ENCODE measurements at places on chromosomes 7 and 10.

GRCh38 chr7:33821970-33822369 lies 83.4 kb upstream of the BMPER start:
- DNase-seq, result no peak

DNA sequence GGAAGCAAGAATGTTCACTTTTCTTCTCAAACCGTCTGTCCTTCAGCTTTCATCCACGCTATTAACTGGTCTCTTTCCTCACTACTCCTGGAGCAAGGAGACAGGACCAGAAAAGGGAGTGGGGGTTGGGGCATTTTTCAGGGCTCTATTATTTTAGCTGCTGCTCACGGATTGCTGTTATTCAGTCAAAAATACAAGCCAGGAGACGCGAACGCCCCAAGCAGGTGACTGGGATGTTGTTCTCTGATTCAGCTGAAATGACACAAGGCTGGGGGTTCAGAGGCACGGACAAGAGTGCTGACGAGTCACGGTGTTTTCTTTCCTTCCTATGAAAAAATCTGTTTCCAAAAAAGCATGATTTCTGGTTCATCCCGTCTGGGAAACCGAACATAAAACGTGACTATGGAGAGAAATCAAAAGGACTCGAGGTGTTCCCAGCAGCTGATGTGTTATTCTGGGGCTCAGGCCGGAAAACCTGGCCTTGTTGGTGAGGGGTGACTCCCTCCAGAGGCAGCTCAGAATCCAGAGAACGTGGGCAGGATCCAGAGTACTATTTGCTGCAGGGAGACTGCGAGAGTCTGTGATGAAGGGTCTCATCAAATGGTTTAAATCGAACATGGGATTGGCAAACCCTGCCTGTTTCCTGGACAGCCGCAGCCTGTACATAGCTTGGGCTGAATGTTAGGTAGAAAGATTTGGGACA lies 3.5 kb upstream of the INHBA start:
- no peak for DNase-seq

- no peak for DNase-seq
Observed at GRCh38 chr7:100888988-100889750, at the start of gene UFSP1. Gene UFSP1, minus strand, starts transcription at chr7:100889715. Its CDS starts 444 bp downstream, at chr7:100889271.

DNA sequence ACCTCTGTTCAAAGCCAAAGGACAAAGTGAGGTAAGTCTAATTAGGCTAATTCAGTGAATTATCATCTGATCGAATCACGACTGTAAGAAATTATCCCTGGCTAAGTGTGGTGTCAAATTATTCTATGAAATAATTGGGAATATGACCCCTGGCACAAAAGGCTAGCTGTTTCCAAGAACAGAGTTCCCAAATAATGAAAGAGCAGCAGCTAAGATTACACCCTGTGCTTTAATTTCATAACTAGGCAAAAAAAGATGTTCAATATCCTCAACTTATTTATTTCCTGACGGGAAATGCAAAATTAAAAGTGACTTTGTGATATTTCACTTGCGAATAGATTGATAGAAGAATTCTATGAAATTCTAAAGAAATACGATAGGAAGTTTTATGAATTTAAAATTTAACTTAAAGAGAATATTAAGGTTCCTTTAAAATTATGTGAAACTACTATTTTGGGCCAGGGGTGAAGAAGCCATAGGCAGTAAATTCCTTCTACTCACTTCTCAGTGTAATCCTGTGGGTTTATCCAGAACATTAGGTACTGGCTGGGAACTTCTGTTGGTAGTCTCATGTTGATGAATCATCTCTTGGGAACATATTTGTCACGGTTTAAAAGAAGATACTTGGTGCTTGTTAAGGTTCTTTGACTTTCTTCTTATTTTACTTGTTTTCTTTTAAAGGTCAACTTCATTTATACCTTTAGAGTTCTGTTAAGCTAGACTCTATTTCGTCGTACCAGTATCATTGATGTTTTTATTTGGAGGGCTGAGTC lies 148.5 kb downstream of the POLR1F start:
- peak; percentile 63 for DNase-seq

GRCh38 chr10:79176052-79176501 lies 107.3 kb downstream of the ZMIZ1 start:
- DNase-seq, result no peak

GRCh38 chr7:151312831-151313809 lies 28.5 kb upstream of the NUB1 start:
- DNase-seq, result no peak

DNA sequence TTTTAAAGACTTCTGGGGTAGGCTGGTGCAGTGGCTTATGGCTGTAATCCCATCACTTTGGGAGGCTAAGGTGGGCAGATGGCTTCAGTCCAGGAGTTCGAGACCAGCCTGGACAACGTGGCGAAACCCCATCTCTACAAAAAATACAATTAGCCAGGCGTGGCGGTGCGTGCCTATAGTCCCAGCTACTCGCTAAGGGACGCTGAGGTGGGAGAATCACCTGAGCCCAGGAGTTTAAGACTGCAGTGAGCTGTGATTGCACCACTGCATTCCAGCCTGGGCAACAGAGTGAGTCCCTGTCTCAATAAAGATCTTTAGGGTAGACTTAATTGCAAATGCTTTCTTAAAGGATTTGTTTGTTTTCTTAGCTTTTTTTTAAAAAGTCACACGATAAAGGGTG lies 29.3 kb downstream of the PTPN12 start:
- DNase-seq, result no peak

DNA sequence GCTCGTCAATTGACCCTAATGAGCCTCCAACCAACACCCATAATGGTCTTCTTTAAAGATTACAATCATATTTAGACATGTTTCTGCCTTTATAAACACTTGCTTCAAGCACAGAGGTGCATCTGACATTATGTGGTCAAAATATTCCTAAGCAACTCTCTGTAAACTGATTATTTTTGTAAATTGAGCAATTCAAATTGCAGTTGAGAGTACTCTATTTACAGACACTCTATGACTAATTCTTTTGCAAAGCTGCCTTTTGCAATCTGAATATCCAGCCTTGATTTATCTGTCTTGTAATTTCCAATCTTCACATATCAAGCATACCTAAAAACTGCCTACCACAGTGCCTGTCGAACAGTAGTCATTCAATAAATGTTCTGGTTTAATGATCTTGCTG lies 112.0 kb downstream of the PDE1C start:
- no peak for DNase-seq

DNA sequence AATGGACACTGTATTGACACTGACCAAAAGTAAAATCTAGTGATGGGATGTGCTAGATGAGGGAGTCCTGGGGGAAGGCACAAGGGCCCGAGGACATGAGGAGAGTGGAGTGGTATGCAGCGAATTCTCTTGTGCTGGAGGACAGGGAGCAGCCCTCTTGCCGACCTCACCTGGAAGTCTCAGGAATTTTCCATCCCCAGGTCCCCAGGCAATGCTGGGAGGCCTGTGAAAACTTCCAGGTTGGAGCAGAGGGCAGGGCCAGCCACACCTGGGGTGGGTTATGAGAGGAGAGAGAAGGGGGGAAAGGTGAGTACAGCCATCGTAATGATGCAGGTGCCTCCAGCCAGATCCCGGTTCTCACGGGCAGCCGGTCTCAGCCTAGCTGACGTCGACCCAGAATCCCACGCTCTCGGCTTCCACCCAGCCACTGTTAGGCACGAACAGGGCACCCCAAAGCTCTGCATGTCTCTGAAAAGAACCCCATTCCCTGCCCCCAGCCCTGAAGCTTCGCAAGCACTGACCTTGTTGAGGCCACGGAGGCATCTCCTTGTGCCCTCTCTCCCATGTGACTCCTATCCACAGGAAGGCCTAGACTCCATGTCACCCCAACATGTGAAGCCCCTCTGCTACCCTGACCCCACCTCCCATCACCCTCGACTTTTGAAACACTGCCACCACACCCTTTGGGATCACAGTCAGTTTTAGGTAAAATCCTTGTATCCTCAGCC lies 239.7 kb upstream of the MYO3A start:
- DNase-seq, result no peak

DNA sequence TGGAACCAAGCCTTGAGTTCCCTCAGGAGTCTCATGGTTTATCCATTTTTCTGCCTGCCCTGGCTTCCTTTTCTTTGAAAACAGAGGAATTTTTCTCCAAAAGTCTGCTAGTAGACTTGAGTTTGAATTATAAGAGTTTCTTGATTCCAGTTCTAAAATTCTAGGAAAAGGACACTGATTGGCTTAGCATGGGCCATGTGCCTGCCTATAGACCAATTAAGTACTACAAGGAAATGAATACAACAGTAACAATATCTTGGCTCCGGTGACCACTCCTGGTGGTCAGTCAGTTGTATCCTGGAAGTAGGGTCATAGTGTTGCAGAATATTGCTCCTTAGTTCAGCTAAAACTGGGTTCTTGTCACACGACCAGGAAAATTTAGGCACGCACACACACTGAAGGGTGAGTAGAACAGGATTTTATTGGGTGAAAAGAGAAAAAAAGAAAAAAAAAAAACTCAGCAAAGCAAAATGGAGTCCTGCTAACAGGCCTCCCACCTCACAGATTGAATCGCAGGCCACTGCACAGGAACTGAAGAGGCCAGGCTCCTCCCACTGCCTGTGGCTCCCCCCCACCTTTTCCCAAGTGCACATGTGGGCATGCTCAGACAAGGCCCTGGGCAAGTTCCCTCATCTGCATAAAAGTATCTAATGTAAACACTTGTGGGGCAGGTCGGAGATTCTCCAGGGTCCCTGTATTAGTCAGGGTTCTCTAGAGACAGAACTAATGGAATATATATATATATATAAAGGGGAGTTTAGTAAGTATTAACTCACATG lies 155.1 kb downstream of the LYZL1 start:
- peak; percentile 31 for DNase-seq

DNA sequence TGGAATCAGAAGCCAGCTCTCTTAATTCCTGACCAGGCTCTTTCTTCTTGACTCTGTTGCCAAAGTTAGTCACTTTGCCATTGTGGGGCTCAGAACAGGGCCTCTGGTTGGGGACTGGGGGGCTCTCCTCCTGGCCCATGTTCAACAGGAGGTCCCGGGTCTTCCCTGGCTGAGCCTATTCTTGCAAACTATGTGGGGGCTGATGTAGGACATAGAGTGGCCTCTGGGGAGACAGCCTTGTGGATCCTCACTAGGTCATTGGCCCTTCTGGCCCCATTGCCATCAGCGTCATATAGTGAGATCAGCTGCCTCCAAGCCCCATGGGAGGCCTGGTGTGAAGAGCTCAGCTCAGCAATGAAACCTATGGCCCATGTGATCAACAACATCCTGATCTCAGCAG lies 77.6 kb upstream of the LEP start:
- no peak for DNase-seq

- peak; percentile 49 for DNase-seq
Observed at GRCh38 chr7:101094791-101095375, 9.6 kb downstream of the TRIM56 start.

DNA sequence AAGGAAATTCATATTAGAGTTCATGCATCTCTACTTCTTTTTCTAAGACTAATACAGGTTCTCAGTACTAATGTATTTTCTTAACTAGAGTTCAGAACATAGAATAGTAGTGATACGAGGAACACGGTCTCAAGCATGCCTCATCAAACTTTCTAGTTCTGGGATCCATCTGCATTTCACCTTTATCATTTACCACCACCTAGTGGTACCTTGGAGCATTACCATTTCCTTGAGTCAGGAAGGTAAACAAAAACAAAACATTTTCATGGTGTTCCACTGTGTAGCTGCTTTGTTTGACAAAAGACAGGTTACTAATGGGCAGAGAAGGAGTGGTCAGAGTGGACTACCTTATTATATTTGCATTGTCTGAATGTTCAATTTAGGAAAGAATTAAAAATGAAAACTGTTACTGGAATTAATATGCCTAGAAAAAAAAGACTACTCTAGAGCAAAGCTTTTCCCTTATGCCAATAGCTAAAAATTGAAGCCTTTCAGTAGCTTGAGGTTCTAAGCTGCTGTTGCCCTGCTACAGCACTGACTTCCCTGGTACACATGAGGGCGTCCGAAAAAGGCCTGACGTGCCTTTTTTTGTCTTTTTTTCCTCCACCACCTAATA lies 44.5 kb downstream of the STARD3NL start:
- DNase-seq, result peak; percentile 28

DNA sequence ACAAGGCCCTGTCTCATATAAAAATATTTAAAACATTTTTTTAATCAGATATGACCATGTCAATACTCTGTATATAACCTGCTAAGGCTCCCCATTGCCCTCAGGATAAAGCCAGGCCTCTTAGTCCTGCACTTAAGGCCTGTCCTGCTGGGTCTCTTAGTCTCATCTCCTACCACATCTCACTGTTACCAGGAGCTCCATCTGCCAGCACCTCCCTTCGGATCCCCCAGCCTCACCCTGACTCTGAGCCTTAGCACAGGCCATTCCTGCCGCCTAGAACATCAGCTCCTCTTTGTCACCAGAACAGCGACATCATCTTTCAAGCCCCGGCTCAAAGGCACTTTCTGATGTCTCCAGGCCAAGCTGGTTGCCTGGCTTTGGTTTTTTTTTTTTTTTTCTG lies 25.7 kb upstream of the GTF2IRD1 start:
- DNase-seq, result no peak

GRCh38 chr10:8594176-8594575 lies 539.7 kb downstream of the GATA3 start:
- DNase-seq, result no peak
